Colonic mucosa (tissue), 4 donors: ENCODE measurements at places on chromosomes 5 and 9. TPM values are rescaled to one million over a fixed set of nuclear protein-coding genes. Genes with fewer than 3 reads are reported as not detected.
A peak's percentile ranks its signal among the peaks of the same experiment; 100 is the strongest.

Gene BBLN
- 47.5 TPM for total RNA-seq

- peak; percentile 39 for DNase-seq
Observed at GRCh38 chr9:125948887-125949596, 201.9 kb downstream of the PBX3 start.

GRCh38 chr5:147708708-147709107, 73.8 kb downstream of the JAKMIP2 start:
- DNase-seq = no peak

Gene TSPAN17
- total RNA-seq = 36.1 TPM

DNA sequence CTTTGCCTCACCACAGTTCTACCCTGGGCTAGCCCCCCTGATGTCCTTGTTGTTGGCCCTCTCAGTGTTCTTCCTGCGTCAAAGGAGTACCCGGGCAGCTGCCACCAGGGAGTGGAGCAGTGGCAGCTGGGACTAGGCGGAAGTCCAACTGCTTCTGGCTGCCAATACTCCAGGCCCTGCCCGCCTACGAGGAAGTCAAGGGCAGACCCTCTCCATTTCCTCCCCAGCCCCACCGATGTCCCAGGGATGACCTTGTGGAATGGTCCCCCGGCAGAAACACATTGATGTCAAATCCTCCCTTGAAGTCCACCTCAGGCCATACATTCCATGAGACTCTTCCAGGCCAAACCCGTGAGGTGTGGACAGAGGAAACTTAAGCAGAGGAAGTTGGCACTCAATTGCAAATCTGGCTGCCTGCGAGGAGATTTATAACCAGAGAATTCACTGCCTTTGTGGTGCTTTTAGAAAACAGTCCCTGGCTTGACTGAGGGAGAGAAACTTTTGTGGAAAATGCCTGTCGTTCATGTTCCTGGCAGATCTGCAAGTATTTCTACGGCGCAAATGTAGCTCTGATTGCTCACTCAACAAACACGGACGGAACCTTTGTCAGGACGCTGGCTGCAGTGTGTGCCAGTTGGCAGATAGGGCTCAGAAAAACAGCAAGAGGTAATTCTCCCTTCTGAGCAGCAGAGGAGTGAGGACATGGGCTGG, 339.7 kb downstream of the RAB3C start:
- DNase-seq = peak; percentile 69

Gene MSANTD3
- total RNA-seq = 9.1 TPM

Gene SPINK4
- 214 TPM for total RNA-seq

GRCh38 chr5:433836-434235, 9.1 kb upstream of the EXOC3 start:
- DNase-seq = no peak
